ENCODE measurements at places on chromosomes 13 and 19. TPM values are rescaled to one million over a fixed set of nuclear protein-coding genes. Genes with fewer than 3 reads are reported as not detected.

ZSCAN18 gene
- 19.1 TPM for total RNA-seq

PAF1 gene
- total RNA-seq = 48.9 TPM

ZNF682 gene
- 10.9 TPM for total RNA-seq

SUPT5H gene
- 144 TPM for total RNA-seq

FLT1 gene
- 0.95 TPM for total RNA-seq

ANGPTL8 gene
- total RNA-seq = not detected

ZNF534 gene
- total RNA-seq = not detected
